ENCODE measurements at places on chromosomes 6 and 20.

DNA sequence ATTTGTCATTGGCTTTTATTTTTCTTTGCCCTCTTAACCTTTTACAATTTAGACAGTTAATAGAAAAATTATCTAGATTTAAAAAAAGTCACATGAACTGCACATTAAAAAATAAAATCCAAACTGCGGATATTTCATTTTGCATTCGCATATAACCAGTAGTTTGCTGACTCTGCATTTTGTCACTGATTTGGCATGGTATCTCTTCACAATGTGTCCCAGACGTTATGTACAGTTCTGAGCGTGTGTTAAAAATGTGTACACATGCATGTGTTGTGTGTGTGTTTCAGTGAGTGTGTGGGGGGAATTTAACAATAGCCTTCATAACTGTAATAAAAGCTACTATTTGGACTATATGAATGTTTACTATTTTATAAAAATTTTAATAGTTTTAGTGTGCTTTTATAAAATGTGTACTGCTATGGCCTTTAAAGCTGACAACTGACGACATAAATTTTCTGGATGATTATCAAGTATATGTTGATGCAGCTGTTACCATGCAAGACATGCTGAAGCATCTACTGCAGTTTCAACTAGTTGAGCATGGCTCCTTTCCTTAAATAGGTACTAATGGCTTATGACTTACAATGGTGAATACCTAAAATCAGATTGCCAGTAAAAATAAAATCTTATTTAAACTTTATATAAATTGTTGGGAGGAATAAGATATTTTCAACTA, 67.7 kb downstream of the HMGCLL1 start:
- DNase-seq = no peak

GRCh38 chr6:23282252-23283021, 713.1 kb downstream of the HDGFL1 start:
- no peak for DNase-seq

- no peak for DNase-seq
Measured at GRCh38 chr20:1229541-1229940, 3.7 kb downstream of the RAD21L1 start.

DNA sequence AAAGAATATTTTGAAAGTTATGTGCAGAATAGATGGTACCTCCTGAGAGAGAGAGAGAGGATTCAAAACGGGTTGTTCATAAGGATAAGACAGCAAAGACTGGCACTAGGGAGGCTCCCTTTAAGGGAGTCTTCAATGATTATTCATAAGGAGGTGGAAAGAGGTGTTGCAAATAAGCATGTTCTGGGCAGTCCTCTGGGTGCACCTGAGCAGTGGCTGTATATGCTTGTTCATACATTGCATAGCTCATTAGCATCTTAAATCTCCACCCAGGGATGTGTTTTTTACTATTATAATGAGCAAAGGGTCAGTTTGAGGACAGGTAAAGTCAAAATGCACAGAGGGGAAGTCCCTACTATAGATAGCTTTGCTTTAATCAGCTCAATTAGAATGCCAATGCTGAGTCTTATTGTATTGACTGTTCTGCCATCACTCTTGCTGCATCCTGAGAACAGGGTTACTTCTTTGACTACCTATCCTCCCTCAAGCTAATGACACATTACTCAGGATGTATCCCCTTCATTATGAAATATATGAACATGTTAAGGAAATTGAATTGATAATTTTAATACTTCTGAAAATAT, 10.0 kb upstream of the SIRPG start:
- no peak for DNase-seq

DNA sequence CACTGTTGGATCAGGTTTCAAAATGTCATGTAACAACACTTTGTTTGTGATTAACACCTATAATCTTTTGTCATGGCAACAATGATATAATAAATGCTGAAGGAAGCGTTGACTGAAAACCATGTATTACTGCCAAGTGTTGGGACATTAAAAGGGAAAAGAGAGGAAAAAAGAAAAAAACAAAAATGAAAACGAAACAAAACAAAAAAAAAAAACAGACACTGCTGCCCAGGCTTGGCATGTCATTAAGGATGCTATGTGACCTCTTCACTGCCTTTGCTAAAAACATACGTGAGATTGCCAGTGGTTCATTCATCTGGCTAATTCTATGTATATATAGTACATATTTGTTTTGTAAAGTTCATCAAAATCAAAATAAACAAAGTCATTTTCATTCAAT, 516.7 kb upstream of the RNF217 start:
- no peak for DNase-seq

DNA sequence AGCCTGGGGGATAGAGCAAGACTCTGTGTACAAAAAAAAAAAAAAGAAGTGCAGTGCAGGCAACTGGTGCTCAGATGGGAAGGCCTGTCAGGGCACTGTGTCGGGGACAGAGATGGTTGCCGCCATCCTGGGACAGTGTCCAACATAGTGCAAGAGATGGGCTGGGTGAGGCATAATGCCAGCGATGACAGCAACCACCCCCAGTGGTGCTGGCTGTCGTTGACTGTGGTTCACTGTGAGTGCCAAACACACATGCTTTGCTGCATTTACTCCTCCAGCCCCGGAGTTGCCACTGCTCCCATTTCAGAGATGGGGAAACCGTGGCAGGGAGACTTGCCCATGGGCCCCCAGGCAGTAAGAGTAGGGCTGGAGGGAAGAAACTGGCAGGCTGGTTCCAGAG, 5.2 kb upstream of the C20orf203 start:
- no peak for DNase-seq
